Chondrocyte (in vitro differentiated cells): ENCODE measurements at places on chromosomes 6 and 20.

DNA sequence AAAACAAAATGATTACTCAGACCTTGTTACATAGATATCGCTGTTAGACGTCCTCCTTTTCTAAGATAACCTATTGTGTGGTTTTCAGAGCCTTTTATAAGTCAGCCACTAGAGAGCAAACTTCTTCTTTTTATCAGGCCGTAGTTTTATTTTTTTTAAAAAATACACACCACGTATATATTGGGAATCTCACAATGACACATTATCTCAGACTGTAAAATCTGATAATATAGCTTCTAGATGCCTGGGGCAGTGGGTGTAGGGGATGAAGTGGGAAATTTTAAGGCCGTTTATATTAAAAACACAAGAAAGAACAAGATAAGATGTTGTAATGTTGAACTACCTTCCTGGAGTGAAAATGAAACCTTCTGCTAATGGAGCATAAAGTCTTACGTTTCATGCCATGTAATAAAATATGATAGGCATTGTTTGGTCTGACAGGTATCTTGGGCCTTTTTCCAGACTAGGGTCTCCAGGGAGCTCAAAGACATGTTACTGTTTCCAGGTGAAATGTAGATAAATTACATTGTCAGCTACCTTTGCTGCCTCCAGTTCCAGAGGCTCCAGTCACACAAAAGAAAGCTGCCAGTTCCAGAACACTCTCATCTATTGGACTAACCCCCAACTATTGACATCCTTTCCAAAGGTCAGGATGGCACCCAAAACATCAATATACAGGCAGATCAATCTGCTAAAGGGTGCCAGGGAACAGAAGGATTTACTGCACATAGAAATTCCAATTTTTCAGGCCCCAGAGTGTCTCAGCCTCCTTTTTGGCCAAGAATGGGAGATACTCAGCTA lies 130.2 kb upstream of the AKIRIN2 start:
- DNase-seq, result no peak

DNA sequence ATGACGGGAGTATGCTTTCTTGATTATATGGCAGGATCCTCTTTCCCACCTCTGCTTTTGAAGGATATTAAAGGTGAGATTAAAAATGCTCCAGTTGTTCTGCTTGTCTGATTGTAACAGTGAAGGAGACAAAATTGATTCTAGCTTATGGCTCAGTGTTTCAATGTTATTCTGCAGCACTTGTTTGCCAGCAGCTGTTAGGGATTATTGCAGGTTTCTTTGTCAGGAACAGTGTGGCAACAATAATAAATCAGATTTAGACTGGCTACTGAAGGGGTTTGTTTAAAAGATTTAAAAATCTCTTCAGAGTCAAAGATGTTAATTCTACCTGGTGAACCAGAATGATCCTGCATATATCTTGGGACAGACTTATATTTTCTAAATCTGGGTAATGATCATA lies 126.9 kb downstream of the LAMA2 start:
- no peak for DNase-seq

GRCh38 chr6:106749609-106750008 lies 120.2 kb downstream of the QRSL1 start:
- DNase-seq, result no peak

DNA sequence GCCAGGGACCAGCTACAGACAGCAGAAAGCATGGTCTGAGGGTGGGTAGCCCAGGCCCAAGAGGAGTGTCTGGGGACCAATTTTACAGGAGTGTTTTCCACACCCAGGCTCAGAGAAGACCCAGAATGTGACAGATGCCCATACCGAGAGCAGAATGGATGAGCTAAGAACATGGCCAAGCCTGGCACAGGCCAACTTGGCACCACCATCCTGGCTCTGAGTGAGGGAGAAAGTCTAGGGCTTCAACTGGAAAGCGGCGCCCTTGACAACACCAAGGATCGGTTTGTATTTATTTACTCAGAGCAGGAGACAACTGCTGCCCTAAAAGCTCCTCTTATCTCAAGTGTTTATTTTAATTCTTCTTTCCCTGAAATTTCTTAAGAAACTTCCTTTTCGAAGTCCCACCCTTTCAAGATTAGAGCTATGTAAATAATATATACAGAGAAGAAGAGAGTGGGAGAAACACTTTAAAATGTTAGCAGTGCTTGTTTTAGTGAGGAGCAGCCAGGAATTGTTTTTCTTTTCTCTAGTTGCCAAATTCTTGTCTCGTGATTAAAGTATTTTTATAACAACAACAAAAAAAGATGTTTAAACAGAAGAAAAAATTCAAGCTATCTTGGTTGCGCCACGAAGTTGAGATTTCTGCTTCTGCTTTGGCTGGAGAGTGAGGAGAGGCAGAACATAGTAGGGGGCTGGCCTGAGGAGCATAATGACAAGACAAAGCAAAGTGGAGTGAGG lies 16.2 kb downstream of the TNXB start:
- no peak for DNase-seq

- DNase-seq, result peak; percentile 54
Measured at GRCh38 chr20:25466846-25467245, 59.4 kb downstream of the GINS1 start.

DNA sequence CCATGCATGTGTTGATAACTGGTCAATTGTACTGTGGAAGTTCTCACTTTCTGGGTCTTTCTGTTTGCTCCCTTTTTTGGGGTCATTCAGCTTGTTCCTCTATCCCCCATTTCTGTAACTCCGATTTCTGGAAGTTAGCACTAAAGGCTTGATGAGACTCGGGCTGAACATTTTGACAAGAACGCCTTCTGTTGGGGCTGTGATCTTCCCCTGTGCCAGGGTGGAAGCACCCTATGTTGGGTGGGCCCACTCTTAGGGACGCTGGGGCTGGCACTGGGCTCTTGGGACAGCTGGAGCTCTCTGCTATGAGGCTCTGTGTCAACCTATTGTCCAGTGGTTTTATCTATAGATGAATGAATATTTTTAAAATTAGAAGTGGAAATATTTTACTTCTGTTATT lies 60.1 kb upstream of the FRMD1 start:
- peak; percentile 49 for DNase-seq

GRCh38 chr20:48431653-48432493 lies 395.9 kb downstream of the PREX1 start:
- no peak for DNase-seq

- no peak for DNase-seq
Measured at GRCh38 chr6:144997996-144998395, 712.9 kb downstream of the UTRN start.

DNA sequence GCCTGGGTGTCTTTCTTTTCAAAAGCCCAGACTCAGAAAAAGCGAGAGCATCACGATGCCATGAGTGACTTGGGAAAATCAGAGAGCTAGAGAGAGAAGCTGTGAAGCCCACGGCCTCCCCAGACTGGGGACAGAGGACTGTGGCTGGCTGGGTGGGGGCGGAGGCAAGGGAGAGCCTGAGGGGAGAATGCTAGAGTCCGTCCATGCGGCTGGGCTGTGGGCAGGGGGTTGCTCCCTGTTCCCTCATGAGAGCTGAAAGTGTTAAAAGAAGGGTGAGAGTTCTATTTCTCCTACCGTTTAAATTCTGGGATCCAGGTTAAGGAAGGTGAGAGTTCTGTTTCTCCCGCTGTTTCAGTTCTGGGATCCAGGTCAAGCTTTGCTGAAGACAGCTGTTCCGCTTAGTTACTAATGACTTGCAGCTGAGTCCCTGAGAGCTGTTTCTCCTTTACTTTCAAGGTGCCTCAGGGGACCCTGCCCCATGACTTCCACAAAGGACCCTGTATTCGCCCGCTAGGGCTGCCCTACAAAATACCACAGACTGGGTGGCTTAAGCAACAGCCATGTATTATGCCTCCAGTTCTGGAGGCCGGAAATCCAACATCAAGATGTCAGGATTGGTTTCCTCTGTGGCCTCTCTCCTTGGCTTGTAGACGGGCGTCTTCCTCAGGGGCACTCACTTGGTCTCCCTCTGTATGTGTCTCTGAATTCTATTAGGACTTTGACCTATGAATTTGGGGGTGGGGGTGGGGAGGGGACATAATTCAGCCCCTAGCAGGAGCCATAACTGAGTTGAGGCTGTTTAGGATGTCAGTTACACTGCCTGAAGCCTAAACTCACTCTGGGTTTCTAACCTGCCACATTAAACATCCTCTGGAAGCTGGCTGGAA lies 127.0 kb downstream of the PXDC1 start:
- no peak for DNase-seq

GRCh38 chr20:14889496-14890255 lies 552.3 kb upstream of the FLRT3 start:
- no peak for DNase-seq

- no peak for DNase-seq
Measured at GRCh38 chr6:19805129-19805481, 32.1 kb upstream of the ID4 start.

DNA sequence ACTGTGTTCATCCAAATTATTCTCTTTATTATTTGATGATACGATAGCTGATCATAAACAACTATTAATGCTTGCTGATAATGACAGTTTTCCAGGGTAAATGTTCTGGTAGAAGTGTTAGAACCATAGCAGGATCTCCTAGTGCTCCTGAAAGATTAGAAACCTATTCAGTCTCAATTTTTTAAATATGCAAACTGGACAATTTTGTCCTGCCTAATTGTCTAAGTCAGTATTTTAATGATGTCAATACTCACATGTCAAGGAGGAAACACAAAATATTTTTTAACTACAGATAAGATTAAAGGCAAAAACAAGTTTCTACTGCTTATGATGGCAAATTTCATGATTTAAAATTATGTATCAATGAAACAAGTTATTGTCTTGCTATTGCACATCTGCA lies 233.9 kb downstream of the RFPL4B start:
- no peak for DNase-seq
